ENCODE measurements at places on chromosomes 3 and 15.

DNA sequence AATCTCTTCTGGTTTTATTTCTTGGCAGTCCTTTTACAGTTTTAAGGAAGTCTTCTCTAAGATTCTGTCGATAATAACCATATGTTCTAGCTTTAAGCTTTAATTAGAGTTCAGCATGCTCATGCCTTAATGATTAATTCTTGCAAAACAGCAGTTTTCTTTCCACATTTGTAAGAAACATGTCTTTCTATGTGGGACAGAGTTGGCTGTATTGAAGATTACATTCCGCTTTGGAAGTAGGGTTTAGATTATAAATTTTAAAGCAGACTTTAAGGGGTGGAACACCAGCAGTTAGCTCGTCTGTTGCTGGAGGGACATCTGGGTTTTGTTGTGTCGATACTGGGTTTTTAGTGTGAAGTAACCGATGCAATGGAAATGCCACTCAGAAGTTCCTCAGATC lies 35.3 kb downstream of the SQOR start:
- DNase-seq: no peak

- DNase-seq: no peak
These were observed at the start of gene TUSC7 for GRCh38 chr3:116709479-116709878. TSS of gene TUSC7 (plus strand) at chr3:116709779.

DNA sequence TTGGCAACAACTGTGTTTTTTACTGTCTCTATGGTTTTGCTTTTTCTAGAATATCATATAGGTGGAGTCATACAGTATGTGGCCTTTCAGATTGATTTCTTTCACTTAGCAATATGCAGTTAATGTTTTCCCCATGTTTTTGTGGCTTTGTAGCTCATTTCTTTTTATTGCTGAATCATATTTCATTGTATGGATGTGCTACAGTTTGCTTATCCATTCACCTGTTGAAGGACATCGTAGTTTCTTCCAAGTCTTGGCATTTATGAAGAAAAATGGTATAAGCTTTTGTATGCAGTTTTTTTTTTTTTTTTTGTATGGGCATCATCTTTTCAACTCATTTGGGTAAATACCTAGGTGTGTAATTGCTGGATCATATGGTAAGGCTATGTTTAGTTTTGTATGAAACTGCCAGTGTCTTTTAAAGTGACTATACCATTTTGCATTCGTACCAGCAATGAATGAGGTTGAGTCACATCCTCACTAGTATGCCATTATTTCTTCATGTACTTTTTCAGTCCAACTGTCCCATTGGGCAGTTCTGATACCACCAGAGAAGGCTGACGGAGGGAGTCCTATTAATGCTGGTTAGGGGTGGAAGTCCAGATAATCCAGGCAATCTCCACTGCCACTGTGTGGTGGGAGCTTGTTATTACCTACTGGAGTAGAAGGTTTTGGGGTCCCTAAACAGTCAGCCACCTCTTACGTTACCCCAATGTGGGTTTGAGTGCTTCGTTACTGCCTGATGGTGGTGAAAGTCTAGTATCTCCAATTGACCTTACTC lies 210.5 kb downstream of the DOCK3 start:
- DNase-seq: no peak

- no peak for DNase-seq
These were observed 53.9 kb upstream of the NEDD4 start for GRCh38 chr15:56047354-56047753.

DNA sequence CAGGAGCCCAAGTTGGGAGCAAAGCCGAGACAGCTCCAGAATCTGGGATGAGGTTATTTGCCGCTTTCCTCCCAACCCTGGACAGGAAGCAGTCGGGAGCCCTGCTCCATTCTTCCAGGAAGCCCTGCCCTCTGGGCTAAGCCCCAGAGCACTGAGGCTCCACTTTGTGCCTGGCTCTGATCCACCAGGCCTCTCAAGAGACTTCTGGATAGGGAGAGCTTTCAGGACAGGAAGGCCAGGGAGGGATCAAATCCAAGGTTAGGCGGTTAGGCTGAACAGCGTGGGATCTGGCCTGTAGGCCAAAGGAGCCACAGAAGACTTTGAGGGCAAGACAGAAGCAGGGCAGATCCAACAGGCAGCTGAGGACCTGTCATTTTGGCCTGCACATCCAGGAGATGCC lies 835 bp downstream of the STOML1 start:
- no peak for DNase-seq

DNA sequence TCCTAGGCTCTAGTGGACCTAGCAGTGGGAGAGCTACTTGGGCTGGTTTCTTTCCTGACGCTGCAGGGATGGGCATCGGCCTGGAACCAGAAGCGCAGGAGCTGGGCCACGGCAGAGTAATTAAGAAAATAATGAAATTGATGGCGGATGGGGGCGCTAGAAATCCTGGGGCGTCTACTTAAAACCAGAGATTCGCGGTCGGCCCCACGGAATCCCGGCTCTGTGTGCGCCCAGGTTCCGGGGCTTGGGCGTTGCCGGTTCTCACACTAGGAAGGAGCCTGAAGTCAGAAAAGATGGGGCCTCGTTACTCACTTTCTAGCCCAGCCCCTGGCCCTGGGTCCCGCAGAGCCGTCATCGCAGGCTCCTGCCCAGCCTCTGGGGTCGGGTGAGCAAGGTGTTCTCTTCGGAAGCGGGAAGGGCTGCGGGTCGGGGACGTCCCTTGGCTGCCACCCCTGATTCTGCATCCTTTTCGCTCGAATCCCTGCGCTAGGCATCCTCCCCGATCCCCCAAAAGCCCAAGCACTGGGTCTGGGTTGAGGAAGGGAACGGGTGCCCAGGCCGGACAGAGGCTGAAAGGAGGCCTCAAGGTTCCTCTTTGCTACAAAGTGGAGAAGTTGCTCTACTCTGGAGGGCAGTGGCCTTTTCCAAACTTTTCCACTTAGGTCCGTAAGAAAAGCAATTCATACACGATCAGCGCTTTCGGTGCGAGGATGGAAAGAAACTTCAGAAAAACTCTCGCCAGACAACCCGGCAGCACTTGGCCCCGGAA lies 6.1 kb downstream of the SOX14 start:
- no peak for DNase-seq

- no peak for DNase-seq
These were observed 75.1 kb downstream of the ATP10A start for GRCh38 chr15:25787855-25788520.

- no peak for DNase-seq
These were observed 8.2 kb upstream of the MYRIP start for GRCh38 chr3:39801216-39801615.

DNA sequence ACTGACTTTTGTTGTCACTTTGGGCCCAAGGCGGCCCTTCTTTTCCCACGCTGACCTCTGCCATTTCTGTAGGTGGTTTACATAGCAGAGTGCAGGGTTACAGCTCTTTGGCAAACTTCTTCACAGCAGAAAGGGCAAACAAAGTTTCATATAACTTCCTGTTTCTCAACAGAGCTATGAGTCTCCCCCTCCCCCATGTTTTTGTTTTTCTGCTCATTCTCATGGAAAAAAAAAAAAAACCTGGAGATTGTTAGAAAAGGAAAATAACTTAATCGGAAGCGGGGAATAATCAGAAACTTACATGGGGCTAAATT lies 342.0 kb upstream of the NR2F2 start:
- DNase-seq: no peak

- no peak for DNase-seq
These were observed 737 bp downstream of the JAGN1 start for GRCh38 chr3:9891072-9891622.

GRCh38 chr3:187769771-187770170 lies 24.5 kb upstream of the BCL6 start:
- DNase-seq: no peak

DNA sequence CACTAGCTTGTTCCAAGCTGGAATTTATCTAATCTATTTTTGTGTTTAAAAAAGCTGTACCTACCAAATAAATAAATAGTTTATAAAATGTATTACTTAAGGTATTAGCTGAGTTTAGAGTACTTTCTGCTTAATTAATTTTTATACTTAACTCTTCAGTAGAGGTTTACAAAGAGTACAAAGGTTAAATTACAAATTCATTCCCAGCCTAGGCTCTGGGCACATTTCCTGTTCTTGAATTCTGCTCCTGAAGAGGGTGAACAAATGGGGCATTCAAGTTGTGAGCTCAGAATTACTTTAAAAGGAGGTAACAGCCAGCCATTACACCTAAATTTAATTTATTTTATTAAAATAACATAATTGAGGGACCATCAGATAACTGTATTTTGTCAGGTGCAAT lies 26.4 kb downstream of the MKRN2 start:
- no peak for DNase-seq

Measured in stimulated activated CD8-positive, alpha-beta memory T cell treated with anti-CD3 and anti-CD28 coated beads, Interleukin-4, amount 100 ng/mL, for 1 hour (primary cell).